ENCODE measurements at places on chromosomes 3 and 15. TPM values are rescaled to one million over a fixed set of nuclear protein-coding genes. Genes with fewer than 3 reads are reported as not detected.

GRCh38 chr15:25700916-25701315, 162.2 kb downstream of the ATP10A start:
- H3K36me3 ChIP-seq: peaks cover 15% of the 10 kb centered on the region
- DNase-seq: no peak
- no peak overlapping the region for H3K27ac ChIP-seq
- no peaks in the 10 kb centered on the region for H3K27me3 ChIP-seq
- no peak overlapping the region for H3K4me3 ChIP-seq

GRCh38 chr3:64824394-64824909, 136.7 kb upstream of the ADAMTS9 start:
- H3K4me1 ChIP-seq: no peaks in the 10 kb centered on the region
- H3K27me3 ChIP-seq: no peaks in the 10 kb centered on the region
- DNase-seq: no peak
- H3K36me3 ChIP-seq: no peaks in the 10 kb centered on the region
- H3K4me3 ChIP-seq: no peak overlapping the region

DNA sequence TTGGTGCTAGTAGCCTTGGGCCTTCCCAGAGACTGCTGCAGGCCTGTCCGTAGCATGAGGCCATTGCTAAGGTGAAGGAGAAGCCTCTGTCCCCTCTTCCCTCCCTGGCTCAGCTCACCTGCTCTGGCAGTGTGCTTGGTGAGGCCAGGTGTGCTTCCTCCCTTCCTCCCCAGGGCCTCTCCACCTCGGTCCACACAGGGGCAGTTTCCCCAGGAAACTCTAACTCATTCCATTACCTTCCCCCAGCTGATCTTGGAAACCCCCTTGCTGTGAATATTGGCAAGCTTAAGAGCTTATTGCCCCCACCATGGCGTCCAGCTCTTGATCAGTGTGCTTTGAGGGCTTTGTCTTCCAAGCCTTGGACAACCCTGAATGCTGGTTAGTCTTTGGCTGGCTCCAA, 52.7 kb downstream of the ZNF445 start:
- H3K27me3 ChIP-seq: peaks cover 24% of the 10 kb centered on the region
- H3K4me1 ChIP-seq: no peaks in the 10 kb centered on the region
- DNase-seq: no peak
- no peaks in the 10 kb centered on the region for H3K36me3 ChIP-seq
- no peak overlapping the region for H3K27ac ChIP-seq
- H3K4me3 ChIP-seq: no peak overlapping the region

DNA sequence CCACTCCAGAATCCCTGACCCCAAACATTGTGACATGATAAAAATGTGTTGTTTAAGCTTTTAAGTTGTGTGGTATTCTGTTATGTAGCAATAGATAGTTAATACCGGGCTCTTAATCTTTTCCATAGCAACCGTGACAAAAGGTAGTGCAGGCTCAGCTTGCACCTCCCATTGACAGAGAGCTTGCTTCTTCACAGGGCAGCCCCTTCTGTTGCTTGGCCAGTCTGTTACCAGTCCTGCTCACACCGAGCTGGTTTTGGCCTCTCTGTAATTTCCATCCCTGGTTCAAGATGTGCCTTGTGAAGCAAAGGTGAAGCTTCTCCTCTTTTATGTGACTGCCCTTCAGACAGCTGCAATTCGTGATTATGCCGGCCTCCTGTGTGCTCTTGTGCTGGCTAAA, 86.9 kb downstream of the CRYGS start:
- H3K27me3 ChIP-seq: no peaks in the 10 kb centered on the region
- H3K4me1 ChIP-seq: no peaks in the 10 kb centered on the region
- no peak overlapping the region for H3K27ac ChIP-seq
- no peak overlapping the region for H3K4me3 ChIP-seq
- DNase-seq: no peak

GRCh38 chr15:37372064-37372463, 271.7 kb upstream of the MEIS2 start:
- no peaks in the 10 kb centered on the region for H3K36me3 ChIP-seq
- H3K27me3 ChIP-seq: no peaks in the 10 kb centered on the region
- no peak for DNase-seq
- no peaks in the 10 kb centered on the region for H3K4me1 ChIP-seq
- no peak overlapping the region for H3K4me3 ChIP-seq

GRCh38 chr3:132444383-132444782, 27.1 kb downstream of the DNAJC13 start:
- H3K4me1 ChIP-seq: peaks cover 25% of the 10 kb centered on the region
- DNase-seq: no peak
- H3K27me3 ChIP-seq: no peaks in the 10 kb centered on the region

DNA sequence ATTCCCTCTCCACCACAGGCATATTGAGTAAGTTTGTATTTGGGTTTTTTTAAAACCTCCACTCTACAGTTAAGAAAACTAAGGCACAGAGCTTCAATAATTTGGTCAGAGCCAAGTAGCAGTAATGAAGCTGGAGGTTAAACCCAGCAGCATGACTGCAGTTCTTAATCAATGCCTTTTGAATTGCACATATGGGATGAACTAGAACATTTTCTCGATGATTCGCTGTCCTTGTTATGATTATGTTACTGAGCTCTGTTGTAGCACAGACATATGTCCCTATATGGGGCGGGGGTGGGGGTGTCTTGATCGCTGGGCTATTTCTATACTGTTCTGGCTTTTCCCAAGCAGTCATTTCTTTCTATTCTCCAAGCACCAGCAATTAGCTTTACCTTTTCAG, 1.6 kb upstream of the CCR5 start:
- no peaks in the 10 kb centered on the region for H3K36me3 ChIP-seq
- no peak overlapping the region for H3K4me3 ChIP-seq
- no peak for DNase-seq
- H3K27ac ChIP-seq: no peak overlapping the region
- peaks cover 1% of the 10 kb centered on the region for H3K27me3 ChIP-seq
- peaks cover 50% of the 10 kb centered on the region for H3K4me1 ChIP-seq

GRCh38 chr3:33115024-33115768, 1.4 kb downstream of the CRTAP start:
- no peaks in the 10 kb centered on the region for H3K27me3 ChIP-seq
- peak overlapping the region; percentile 81 for H3K27ac ChIP-seq
- DNase-seq: no peak
- peaks cover 9% of the 10 kb centered on the region for H3K36me3 ChIP-seq

Gene CCDC80
- not detected for polyA plus RNA-seq

- H3K36me3 ChIP-seq: no peaks in the 10 kb centered on the region
- H3K4me3 ChIP-seq: peak overlapping the region; percentile 73
- H3K27ac ChIP-seq: peak overlapping the region; percentile 93
- peaks cover 43% of the 10 kb centered on the region for H3K4me1 ChIP-seq
These were observed 11.0 kb downstream of the PARP16 start for GRCh38 chr15:65275728-65276126.

DNA sequence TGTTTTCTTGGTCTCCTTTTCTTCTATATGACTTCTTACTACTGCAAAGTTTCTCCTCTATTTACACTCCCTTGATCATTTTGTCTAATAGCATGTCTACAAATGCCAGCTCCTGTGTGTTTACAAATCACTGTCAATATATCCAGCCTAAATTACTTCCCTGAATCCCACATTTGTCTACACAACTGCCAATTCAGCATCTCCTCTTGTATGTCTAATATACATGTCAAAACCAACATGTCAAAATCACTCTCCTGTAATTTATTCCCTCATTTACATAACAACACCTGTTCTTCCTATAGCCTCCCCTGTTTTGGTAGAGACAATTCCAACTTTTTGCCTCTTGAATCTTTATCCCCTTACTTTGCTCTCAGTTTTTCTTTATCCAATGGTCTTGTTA, 359.3 kb downstream of the PLOD2 start:
- no peaks in the 10 kb centered on the region for H3K27me3 ChIP-seq
- no peak overlapping the region for H3K27ac ChIP-seq
- DNase-seq: no peak

Gene GPR15
- 0.41 TPM for polyA plus RNA-seq

Gene ADAMTS7
- not detected for polyA plus RNA-seq

DNA sequence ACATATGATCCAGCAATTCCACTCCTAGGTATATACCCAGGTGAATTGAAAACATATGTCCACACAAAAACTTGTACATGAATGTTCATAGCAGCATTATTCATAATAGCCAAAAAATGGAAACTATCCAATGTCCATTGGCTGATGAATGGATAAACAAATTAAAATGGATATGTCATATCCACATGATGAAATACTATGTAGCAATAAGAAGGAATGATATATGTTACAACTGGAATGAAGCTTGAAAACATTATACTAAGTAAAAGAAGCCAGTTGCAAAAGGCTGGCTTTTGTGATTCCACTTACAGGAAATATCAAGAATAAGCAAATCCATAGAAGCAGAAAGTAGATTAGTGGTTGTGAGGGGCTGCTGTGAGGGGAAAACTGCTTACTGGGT, 33.7 kb downstream of the BNC1 start:
- no peak overlapping the region for H3K27ac ChIP-seq
- H3K4me3 ChIP-seq: no peak overlapping the region
- no peak for DNase-seq
- H3K4me1 ChIP-seq: no peaks in the 10 kb centered on the region

- DNase-seq: no peak
- H3K36me3 ChIP-seq: peaks cover 30% of the 10 kb centered on the region
- no peak overlapping the region for H3K4me3 ChIP-seq
- H3K27ac ChIP-seq: peak overlapping the region; percentile 100
- H3K4me1 ChIP-seq: peaks cover 10% of the 10 kb centered on the region
These were observed 41.2 kb downstream of the PTPN23 start for GRCh38 chr3:47421741-47422649.

DNA sequence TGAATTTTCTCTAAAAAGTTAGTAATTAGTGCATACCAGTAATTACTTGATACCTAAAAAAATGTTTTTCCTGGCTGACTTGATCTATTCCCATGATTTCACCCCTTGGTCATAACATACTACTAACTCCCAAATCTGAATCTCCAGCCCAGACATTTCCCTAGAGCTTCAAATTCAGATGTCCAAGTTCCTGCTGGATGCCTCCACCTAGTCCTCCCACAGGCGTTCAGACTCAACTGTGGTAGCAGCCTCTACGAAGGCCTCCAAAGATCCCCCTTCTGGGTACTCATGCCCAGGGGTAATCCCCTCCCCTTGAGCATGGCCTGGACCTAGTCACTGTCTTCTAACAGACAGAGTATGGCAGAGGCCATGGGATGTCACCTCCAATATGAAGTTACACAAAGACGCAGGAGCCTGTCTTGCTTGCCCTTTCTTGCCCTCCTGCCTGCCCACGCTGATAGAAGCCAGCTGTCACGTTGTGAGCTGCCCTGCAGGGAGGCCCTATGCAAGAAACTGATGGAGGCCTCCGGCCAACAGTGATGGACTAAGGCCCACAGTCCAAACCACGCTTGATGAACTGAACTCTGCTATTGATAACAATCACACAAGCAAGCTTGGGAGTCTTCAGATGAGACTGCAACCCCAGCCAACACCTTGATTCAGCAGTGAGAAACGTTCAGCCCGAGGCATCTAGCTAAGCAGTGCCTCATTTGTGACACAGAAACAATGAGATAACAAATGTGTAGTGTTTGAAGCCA, 8.6 kb upstream of the FBN1 start:
- H3K36me3 ChIP-seq: no peaks in the 10 kb centered on the region
- no peak overlapping the region for H3K4me3 ChIP-seq
- no peaks in the 10 kb centered on the region for H3K4me1 ChIP-seq
- no peak overlapping the region for H3K27ac ChIP-seq
- DNase-seq: no peak

DNA sequence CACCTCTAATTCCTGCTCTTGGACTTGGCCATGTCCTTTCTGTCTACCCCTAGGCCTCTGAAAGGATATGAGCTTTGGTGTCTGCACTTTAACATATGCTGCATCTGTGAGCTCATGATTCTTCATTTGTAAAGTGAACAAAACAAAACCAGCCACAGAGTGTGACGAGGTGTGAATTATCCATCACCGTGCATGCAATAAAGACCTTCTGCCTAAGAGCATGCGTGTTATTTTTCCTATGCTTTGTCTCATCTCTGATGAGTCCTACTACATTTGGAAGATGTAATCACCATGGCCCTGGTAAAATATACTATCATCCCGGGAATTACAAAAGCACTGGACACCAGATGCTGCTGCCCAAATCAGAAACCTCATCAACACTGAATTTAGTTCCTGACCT, 103.5 kb upstream of the KCNAB1 start:
- DNase-seq: no peak
- no peaks in the 10 kb centered on the region for H3K36me3 ChIP-seq
- H3K4me1 ChIP-seq: no peaks in the 10 kb centered on the region
- no peak overlapping the region for H3K4me3 ChIP-seq
- H3K27ac ChIP-seq: no peak overlapping the region

- no peaks in the 10 kb centered on the region for H3K36me3 ChIP-seq
- no peak for DNase-seq
- peaks cover 3% of the 10 kb centered on the region for H3K27me3 ChIP-seq
- H3K4me1 ChIP-seq: peaks cover 3% of the 10 kb centered on the region
- no peak overlapping the region for H3K4me3 ChIP-seq
These were observed 12.7 kb downstream of the C3orf22 start for GRCh38 chr3:126546013-126546412.

All from naive thymus-derived CD8-positive, alpha-beta T cell (primary cell).